ENCODE measurements at places on chromosomes 5 and 9.

GRCh38 chr5:142056816-142057696, 44.2 kb upstream of the GNPDA1 start:
- no peak for DNase-seq

GRCh38 chr5:175321927-175322532, 122.0 kb downstream of the DRD1 start:
- DNase-seq: no peak

- no peak for DNase-seq
These were observed 54.6 kb downstream of the ALG2 start for GRCh38 chr9:99167119-99167518.

- DNase-seq: peak; percentile 78
These were observed 41.9 kb downstream of the NACC2 start for GRCh38 chr9:136052991-136053756.

DNA sequence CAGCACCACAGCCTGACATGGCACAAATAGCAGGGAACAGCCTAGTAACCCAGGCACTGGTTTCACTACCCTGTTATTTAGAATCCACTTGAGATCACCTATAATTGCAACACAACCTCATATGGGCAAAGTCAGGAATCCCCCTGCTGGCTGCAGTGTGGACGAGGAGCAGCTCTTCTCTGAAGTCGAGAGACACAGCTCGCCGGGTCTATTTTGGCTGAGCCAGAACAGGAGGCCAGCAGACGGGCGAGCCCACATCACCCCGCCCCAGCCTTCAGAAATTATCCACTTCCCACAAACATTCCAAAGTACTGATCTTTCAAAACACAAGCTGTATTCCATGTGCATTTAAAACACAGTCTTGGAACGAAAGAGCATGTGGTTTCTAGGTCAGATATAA, 179.0 kb downstream of the ROR2 start:
- DNase-seq: peak; percentile 66

- DNase-seq: no peak
These were observed 94.7 kb downstream of the INIP start for GRCh38 chr9:112623198-112623597.

GRCh38 chr5:133714161-133714915, 102.0 kb upstream of the FSTL4 start:
- DNase-seq: peak; percentile 29

- no peak for DNase-seq
These were observed 12.6 kb upstream of the LPCAT1 start for GRCh38 chr5:1536322-1536845.

DNA sequence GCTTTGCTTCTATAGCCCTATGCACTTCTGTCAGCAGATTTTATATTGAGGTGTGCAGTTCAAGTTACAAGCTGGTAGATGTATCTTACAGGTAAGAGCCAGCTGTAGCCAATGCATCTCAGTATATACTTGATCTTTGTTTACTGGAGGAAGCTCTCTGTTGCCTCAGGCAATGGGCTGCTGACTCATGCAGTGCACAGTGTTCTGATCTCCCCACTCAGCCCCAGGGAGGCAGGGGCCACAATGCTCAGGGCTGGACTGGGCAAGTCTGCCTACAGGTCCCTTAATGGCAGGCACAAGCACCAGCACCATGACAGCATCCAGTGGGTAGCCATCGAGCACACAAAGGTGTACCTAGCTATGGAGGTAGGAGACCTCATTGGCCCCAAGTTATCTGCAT, 178.8 kb upstream of the CDH10 start:
- no peak for DNase-seq

DNA sequence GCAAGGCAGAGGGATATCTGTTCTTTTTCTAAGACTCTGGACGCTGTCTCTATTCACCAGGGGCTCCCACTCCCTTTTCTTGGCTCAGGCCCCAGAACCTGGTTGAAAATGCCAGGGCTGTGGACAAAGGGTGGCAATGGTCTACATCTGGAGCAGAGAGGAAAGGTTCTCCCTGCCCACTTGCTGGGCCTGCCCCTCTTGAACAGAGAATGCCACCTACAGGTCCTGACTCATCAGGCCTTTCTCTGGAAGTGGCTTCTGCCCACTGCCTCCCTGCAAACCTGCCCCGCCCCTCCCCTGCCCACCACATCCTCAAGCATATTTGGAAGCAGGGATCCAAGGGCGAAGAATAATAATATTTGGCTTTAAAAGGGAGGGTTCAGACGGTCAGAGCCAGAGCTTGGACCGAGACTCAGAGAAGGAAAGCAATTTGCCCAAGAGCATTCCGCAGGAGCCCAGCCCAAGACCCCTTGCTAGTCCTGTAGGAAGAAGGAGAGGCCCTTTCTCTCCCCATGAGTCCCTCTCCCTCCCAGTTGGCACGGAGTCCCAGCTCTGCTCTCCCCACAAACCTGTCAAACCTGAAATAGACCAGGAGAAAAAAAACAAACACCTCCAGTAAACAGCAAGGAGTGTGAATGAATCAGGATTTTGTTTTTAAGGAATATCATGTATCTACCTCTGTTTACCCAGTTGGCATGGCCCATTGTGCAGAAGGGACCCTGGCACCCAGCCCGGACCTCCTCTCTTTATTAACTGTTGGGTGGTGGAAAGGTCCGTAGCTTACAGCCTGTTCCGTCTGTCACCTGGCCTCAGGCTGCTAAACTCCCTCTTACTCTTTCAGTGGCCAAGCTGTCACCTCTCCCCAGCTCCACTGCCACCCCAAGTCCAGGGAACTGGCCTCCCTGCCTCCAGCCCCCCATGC, 37.7 kb upstream of the STXBP1 start:
- DNase-seq: peak; percentile 54

GRCh38 chr5:55913466-55914413, 62.6 kb downstream of the IL31RA start:
- DNase-seq: no peak

DNA sequence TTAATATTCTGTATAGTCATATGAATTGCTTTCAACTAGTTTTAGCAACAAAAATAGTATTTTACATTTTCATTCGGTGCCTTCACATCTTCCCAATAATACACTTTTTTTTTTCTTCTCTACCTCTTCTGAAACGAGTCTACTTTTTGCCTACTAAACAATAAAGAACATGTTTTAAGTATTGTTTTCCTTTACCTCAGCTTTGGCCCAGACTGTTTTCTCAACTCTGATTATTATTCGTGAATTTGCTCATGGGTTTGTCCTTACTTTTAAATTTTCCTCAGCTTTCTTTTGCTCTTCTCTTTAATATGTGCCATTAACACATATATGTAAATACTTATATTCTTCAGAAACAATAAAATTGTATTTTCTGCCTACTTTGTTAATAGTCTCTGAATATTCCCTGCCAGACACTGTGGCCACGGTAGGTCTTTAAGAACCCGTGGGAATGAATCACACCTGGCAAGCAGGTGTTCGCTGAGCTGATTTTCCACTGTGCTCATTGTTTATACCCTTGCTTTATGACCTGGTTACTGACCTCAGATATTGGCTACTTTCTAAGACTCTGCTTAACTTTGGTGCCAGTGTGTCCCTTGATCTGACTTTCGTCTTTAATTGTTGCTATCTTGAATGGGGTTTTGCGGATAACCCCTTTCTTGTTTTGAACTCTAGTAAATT, 49.1 kb downstream of the FAM170A start:
- DNase-seq: no peak

DNA sequence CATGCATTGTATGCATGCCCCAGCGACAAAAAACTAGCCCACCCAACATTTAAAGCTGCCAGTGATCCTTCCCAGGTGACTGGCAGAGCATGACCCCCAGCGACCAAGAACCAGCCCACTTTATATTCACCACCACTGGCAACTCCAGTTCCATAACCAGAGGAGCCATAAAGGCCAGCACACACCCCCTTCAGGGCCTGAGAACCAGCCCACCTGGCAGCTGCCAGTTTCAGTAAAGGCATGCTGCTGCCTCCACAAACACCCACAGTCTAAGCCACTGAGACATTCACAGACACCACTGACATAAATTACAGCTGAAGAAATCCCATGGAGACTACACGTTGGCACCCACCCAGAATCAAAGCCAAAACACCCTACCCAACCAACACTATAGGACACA, 46.9 kb upstream of the RGS7BP start:
- DNase-seq: no peak

- DNase-seq: no peak
These were observed 87.5 kb downstream of the SCAMP1 start for GRCh38 chr5:78447775-78448424.

DNA sequence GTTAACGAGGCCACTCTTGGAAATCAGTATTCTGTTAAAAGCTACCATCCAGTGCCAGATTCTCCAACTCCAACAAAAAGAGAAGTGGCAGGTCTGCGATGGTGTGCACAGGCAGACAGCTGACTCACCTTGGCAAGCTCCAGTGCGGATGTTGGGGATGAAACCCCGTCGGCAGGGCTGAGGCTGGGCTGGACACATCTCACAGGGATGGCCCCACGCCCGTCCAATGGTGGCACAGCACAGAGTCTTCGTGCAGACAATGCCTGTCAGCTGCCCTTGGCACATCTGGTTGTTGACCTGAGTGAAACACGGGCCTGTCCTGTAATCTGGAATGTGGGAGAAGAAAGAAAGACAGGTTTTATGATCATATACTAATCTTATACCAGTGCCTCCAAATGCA, 73.4 kb downstream of the FBN2 start:
- DNase-seq: no peak

GRCh38 chr5:169350759-169351240, 49.9 kb upstream of the SLIT3 start:
- DNase-seq: no peak

DNA sequence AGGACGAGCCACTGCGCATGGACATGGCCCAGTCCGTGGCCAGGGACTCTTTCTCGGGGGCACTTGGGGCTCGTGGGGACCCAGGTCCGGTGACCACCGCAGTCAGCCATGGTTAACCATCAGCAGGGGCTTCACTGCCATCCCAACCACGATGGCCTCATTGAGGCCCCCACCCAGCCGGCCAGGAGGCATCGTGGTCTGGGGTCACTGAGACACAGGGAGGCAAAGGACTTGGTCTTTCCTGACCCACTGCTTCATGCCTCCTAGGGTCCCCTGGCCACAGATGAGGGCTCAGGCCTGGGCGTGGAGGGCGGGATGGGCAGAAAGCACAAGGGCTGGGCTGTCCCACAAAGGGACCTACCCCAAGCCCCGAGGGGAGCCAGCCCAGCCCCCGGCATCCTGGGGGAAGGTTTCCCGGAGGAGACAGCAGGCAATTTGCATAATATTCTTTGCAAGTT, 6.6 kb downstream of the NACC2 start:
- no peak for DNase-seq

GRCh38 chr5:36882250-36882649, 5.7 kb downstream of the NIPBL start:
- DNase-seq: no peak

DNA sequence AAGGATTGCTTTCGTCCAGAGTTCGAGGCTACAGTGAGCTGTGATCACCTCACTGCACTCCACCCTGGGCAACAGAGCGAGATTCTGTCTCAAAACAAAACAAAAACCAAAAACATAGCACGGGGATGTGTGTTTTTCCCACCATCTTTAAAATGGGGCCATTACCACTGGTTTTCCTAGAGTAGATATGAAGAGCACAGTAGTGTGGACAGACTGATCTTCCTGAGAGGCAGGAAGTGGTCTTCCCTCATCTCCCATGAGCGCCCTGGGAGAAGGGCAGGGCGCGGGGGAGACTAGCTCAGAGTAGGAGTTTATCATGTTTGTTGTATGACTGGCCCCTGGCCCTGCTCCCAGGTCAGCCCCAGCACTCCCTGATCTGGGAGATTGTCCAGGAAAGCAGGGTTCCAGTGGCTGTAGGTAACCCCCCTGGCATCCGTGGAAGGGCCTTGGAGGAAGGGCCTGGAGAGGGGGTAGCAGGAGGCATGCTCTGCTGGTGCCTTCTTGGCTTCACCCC, 2.3 kb downstream of the SUSD3 start:
- DNase-seq: no peak

GRCh38 chr5:172488221-172488620, 33.9 kb upstream of the SH3PXD2B start:
- DNase-seq: no peak

DNA sequence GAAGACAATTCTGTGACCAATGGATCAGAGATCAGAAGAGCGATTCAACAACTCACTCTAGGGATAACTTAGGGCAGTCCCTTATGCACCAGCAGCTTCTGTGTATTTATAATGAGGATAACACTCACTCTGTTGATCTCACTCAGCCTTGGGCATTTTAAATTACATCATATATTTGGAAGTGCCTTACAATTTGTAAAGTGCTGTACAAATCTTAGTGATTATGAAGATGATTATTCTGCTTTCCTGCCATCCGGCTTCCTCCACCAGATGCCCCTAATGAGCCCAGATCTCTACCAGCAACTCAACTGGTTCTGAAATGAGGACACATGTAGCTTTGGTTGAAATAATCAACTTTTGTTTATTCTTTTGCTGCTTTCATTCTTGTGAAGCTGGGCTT, 105.3 kb downstream of the PCSK1 start:
- no peak for DNase-seq

DNA sequence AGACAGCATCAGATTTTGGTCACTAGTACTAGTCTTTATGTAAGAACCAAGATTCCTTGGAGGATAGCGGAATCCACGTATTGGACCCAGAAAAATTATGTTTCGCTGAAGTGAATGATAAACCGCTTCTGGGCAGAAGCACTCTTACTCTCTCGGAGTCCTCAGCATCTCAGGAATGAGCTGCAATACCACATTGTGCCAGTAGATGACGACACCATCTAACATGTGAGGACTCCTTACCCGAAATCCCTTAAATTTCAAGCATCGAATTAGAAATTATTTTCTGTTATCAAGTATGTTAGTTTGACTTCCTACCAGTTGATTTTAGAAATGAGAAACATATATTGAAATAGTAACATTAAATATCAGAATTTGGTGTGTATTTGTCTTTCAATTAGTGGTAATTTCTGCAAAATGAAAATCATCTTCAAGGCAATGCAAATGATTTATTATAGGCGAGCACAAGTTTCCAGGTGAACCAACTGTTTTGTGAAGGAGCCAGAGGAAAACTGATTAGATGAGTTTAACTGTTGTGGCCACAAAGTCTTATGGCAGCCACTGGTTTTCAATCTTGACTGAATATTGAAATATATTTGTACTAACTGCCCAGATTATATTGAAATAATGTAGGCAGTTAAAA, 66.0 kb upstream of the CAMK4 start:
- DNase-seq: peak; percentile 78

DNA sequence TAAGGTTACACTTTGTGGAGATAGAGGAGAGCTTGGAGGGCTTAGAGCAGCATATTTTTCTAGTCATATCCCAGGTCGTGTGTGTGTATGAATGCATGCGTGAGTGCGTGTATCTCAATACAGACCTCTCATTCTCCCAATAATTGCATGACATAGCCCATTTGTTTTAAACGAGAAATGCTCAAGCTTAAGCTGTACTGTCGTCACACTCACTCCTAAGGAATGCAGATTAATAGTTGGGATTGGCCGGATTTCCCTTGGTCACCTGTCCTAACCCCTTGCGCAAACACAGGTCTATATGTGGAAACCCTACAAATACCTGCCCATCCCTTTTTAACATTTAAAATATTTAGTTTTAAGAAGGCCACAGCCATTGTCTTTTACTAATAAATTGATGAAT, 165.8 kb downstream of the SEMA5A start:
- no peak for DNase-seq

DNA sequence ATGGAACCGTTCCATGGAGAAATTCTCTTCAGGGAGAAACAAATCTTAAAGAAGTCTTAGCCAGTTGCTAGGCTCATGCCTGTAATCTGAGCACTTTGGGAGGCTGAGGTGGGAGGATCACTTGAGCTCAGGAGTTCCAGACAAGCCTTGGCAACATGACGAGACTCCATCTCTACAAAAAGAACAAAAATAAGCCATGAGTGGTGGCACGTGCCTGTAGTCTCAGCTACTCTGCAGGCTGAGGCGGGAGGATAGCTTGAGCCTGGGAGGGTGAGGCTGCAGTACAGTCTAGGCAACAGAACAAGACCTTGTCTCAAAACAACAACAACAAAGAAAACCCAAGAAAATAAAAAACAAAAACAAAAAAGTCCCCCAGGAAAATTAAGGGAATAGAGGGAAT, 8.2 kb downstream of the HSPB3 start:
- no peak for DNase-seq

Data from NCI-H524 (cell line).